ENCODE measurements at places on chromosomes 4 and X.

DNA sequence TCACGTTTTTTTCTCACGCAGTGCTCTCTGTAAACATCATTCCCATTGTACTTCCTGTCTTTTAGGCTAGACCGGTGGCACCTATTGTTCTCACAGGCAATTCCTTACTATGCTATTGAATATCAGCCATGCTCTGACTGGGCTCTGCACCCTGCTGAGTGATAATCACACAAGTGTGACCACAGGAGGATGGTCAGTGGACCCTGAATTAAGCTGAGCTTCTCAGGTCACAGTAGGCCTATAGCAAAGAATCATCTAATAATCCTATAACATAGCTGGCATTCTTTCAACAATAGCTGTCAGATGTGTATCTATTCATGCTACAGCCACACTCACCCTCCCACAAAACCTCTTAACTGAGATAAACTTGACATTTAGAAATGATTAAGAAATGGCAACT lies 2399.8 kb upstream of the TENM3 start:
- no peak for DNase-seq

DNA sequence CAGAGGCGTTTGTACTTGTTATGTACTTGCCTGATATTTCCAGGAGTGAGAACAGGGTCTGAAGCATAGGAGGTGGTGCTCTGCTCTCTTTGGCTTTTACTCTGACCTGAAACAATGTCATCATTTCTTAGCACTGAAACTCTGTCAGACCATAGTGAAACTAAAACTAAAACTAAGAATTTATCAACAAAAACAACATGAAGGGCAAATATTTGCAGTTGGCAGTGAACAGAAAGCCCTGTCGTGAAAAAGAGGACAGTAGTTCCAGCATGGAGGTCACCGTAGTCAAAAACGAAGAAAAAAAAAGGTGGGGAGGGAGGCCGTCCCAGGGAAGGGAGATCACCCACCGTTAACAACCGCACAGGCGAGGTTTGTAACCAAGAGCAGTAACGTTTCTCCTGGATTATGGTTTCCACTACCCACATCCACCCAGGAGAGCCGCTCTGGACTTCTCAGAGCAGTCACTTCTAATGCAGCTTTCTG lies 97.5 kb downstream of the ANK2 start:
- no peak for DNase-seq

DNA sequence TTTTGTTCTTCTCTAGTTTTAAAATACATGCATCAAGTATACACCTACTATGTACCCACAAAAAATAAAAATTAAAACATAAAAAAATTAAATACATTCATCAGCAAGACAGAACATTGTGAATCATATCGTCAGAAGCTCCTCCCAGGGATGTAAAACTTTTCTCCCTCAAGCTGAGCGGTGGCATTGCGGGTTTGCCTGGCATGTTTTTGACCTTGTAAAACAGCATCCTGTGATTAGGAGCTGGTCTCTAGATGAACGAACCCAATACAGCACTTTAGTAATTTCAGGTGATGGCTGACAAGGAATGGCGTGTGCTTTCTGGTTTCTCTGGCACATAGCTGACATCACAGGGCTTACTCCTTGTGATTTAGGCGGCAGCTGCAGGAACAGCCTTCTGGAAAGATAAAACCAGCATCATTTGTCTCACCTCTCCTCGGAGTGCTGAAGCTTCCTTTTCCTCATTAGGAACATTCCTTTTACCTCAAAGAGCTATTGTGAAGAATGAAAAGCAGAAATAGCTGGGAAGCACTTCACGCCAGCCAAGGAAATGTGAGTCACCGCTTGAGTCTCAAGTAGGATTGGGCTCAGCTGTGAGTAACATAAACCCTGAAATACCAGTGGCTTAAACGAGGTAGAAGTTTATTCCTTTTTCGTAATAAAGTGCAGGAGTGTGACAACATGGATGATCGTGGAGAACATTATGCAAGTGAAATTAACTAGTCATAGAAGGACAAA lies 44.3 kb downstream of the NYX start:
- DNase-seq = no peak

DNA sequence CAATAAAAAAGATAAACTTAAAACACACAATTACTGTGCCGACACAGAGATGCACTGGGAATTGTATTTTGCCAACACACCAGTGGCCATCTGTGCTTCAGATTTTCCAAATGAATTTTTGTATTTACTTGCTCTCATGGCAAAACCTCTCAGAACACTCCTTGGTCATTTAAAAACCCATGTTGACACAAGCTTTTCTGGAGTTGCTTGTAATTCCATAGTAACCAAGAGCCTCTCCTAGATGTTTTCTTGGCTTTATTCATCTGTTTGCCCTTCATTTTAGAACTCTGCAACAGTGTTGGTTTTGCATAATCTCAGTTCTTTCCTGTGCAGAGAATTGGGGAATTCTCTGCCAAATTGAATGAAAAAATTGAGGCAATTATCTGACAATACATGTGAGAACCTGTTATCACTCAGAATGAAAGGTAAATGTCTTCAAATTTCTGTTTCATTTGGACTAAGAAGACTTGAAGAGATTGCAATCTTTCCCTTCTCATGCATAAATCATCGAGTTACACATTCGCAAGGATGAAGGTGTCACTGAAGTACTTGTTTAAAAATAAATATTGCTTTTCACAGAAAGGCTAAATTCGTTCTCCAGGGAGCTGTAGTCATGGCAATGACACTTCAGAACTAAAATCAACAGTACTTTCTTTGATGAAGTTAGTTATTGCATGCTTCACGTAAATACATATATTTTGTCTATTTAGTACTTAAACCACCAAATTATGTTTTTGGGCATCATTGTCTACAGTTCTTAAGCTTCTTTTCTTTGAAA lies 301.8 kb upstream of the CTSO start:
- no peak for DNase-seq

DNA sequence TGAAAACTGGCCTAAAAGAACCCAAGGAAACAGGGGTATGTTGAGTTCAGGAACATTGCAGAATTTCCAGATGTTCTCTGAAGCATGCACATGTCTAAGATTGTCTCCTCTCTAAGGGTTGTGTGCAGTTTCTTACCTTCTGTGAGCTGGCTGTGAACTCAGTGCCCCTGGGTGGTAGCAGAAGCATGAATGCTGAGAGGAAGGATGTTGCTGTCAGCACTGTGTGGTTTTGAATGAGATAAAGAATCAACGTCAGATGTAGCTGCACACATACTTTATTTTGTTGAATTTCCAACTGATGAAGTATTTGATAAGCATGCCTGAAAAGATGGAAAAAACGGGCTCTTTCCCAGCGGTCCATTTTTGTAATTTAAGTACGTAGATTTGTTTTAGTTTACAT lies 23.8 kb upstream of the CD38 start:
- no peak for DNase-seq

DNA sequence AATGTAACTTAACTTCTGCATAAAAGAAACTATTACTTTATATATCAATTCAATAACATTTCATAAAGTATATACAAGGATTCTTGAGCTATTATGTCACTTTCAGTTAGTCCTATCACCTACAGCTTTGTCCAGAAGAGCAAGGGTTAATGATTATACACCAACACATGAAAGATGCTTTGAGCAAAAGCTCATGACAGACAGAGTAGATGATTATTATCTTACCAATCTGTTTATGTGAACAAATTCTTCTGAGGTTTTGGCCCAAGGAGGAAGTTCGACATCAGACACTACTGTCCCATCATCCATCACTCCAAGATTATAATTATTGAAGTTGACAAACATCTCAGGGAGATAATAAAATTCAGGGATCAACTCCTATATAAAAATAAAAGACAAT lies 166.7 kb upstream of the MAB21L2 start:
- DNase-seq = no peak

- DNase-seq = no peak
Observed at GRCh38 chr4:40850496-40850895, 100.7 kb downstream of the NSUN7 start.

GRCh38 chr4:27684610-27685011 lies 824.0 kb downstream of the STIM2 start:
- DNase-seq = no peak

DNA sequence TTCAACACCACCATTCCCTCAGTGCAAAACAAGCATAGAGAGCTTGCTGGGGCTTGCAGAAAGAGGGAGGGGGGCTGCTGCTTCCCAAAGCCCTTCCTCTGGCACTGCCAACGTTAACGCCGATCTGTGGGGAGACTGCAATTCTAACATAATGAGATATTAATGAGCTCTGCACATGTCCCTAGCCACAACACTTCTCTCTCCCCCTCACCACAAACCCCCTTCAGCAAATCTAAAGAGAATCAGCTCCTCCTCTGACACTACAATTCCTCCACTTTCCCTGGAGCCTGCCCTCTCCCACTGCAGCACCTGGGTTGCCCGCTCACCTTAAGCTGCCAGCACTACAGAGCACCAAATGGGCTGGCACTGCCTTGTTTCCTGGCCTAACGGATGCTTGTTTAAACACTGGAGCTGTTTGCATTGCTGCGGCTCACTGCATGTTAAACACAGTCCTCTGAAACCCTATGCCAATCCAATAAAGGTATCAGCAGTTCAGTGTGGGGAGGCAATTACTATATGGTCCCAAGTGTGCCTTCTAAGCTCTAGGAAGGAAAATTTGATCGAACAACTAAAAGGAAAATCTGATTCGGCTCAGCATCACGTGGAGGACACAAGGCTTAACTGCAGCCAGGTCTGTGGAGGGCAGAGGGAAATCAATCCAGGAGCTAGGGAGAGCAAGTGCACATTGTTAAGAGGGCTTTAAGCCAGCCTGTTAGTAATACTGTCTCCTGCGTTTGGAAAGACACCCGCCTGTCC lies 232.4 kb downstream of the MAML3 start:
- DNase-seq = no peak

DNA sequence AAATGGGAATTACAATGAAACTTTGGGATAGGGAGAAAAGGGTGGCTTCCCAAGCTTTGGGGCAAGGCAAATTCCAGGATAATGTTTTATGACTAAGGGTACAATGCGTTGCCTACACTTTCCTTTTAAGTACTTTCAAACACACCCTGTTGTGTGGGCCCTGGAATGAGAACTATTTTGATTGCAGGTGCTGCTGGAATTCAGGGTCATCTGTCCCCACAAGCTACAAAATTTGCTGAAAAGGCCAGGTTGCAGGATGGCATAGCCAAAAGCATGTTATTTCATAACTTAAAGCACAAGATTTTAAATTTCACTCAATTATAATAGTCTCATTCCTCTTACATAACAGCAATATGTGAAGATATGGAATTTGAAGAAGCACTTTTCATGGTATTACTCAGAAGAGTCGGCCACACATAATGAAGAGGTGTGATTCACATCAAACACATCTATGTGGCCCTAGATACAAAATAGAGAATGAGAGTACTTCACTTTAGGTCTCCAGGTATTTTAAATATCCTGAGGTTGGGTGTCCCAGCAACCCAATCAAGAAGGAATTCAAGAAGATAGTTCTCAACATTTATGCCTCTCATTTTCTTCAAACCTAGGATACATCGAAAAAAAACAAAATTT lies 89.3 kb downstream of the APBB2 start:
- no peak for DNase-seq

DNA sequence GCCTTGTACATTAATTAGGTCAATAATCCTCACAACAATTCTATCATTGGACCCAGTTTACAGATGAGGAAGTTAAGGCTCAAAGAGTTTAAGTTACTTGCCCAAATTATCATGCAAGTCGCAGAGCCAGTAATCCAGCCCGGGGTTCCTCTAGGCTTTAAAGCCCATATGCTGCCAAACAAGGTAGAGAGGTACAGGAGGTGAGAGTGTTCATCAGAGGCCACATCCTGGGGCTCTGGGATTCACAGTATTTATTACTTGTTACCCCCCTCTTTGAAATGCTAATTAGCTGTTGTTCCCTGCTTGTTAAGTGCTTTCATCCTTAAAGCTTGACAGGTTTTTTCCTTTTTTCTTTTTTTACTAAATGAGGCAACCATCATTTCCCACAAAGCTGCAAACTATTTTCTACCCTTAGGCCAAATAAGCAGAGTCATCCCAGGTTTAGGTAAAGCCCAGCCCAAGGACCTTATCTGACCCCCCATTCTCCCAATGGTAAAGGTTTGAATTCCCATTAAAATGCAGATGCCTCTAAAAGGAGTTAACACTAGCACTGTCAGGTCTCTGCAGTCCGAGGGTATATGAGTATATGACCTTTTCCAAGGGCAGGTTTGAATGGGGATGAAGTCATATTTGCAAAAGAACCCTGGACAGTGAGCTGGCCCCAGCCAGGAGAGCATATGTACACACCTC lies 150.3 kb downstream of the SOX3 start:
- DNase-seq = no peak

GRCh38 chr4:125832161-125832560 lies 517.4 kb downstream of the FAT4 start:
- no peak for DNase-seq

DNA sequence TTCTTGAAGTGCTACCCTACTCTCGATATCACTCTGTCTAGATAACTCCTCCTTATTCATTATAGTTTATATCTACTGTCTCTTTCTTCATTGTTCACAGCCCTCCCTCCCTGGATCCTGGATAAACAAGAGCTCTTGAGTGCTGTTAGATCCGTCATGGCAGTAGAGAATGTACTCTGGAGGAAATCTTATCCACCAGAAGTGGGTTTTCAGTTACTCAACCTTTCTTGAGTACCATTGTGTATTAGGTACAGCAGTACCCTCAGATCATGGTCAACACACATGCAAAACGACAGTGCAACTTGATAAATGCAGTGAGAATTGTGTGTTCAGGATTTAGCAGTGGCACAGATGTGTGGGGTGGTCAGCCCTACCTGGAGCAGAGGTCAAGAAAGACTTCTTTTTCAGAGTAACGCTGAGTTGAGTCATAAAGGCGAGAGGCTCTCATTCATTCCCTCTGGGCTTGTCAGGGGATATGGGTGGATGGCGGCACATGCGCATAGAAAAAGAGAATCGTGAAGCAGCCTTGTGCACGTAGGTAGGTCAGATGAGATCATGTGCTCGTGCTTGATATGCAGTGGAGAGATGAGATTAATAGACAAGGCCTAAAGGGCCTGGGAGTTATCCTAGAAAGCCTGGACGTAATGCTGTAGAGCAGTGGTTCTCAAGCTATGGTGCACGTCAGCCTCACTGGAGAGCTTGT lies 89.5 kb downstream of the SNX25 start:
- no peak for DNase-seq

- DNase-seq = no peak
Observed at GRCh38 chrX:110315551-110315950, 2.3 kb downstream of the AMMECR1 start.

- DNase-seq = peak; percentile 24
Observed at GRCh38 chr4:14871676-14872430, 130.4 kb upstream of the CPEB2 start.

GRCh38 chrX:41459716-41460115 lies 12.6 kb downstream of the NYX start:
- no peak for DNase-seq

- no peak for DNase-seq
Observed at GRCh38 chr4:41791557-41791956, 43.0 kb upstream of the PHOX2B start.

DNA sequence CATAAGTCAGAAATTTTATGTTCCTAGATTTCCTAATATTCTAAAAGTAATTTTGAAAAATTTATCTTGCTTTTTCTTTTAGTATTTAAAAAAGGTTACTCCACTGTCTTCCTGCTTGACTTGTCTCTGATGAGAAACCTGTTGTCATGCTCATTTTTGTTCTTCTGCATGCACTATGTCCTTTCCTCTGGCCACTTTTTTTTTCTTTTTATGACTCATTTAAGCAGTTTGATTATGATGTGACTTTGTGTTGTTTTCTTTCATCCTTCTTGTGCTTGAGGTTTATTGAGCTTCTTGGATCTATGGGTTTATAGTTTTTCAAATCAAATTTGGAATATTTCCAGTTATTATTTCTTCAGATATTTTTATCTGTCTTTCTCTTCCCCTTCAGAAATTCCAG lies 12.0 kb upstream of the UFSP2 start:
- no peak for DNase-seq

Measured in B cell (primary cell).